Fibroblast of pulmonary artery (primary cell): ENCODE measurements at places on chromosomes 6 and 20.
A peak's percentile ranks its signal among the peaks of the same experiment; 100 is the strongest.

DNA sequence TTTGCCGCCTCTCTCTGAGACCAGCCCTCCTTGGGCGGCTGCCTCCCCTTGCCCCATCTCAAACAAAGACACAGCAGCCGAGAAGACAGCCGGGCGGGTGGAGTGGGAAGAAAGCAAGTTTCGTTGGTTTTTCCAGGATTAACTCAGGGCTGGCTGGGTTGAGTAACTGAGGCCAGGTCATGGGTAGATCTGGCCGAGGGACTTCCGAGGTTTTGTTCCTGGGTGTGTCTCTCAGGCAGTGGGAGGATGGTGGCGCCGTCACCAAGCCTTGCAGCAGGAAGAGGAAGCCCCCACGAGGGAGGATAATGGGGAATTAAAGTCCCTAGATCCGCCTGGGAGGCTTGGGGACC is 167.2 kb downstream of the TTLL2 start:
- DNase-seq, result no peak

- DNase-seq, result no peak
Measured at GRCh38 chr20:1367479-1367878, 25.4 kb downstream of the FKBP1A start.

GRCh38 chr6:41352396-41352795 is 17.0 kb downstream of the NCR2 start:
- DNase-seq, result no peak

DNA sequence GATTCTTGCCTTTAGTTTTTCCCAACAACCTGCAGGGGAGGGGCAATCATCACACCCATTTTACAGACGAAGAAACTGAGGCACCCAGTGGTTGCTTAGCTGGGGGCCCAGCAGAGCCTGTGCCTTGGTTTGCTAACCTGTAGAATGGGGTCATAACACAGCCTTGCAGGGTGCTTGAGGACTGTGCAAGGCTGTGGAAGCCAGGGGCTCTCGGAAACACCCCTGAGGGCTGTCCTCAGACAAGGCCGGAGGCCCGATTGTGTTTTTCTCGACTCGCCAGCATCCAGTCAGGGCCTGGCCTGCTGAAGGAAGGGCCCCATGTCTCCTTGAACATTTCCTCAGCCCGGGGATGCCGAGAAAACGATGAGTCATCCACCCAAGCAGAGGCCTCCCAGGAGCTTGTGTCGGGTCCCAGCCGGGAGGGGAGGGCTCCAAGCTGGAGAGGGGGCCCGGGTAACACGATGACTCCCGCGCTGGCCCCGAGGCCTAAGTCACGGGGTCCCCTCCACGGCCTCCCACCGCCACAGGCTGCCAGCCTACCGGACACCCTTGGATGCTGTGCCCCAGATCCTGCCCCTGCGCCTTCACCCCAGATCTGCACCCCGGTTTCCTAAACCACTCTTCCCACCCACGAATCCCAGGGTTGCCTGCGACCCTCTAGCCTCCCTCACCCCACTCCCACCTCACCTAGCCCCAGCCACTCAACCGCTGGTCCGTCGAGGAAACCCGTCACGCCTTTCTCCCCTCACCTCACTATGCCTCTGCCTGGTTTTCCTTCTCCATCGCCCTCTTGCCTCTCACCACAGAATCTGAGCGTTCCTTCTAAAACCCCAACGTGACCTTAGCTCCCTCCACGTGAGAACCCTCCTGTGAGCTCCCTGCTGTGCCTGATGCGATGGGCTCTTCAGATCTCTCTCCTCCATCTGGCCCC is 10.6 kb downstream of the NOL4L start:
- peak; percentile 92 for DNase-seq

- DNase-seq, result no peak
Measured at GRCh38 chr6:43979525-43979924, 147.7 kb downstream of the MRPL14 start.

DNA sequence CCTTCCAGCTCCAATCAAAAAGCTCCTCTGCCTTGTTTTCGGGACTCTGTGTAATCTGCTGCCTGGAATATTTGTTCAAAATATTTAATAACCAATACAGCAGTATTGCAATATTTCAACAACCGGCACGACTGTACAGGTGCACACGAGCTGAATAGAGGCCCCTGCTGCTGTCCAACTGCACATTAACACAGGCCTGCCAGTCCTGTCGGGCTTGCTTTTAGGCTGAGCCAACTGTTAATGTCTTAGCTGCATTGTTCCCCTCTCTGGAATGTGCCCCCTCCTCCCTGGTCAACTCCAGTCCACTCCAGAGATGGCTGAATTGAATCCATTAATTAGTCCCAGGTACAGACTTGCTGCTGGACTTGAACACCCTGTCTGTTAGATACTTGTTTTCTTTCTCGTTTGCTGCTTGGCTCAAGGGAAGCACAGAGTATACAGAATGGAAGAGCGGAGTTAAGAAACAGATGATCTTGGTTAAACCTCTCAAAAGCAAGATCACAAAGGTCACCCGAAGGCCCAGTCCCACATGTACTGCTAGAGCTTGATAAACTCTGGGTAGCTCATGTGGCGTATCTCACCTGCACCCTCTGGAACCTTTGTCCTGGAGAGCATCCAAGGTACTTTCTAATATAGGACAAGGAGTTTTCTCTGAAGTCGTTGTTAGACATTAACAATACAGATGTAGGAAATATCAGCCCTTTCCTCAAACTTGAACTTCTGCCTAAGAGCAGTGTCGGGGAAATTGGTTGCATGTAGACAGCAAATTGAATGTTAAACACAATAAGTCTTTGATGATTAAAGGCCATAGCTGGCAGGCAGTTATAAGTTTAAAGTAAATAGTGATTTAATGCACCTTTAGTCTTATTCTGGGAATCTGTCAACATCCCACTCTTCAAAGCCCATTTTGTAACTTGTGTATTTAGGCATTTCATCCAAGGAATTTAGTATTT is 31.9 kb downstream of the SHLD1 start:
- DNase-seq, result no peak

- DNase-seq, result no peak
Measured at GRCh38 chr20:33668466-33669155, 1.9 kb downstream of the ACTL10 start.

- no peak for DNase-seq
Measured at GRCh38 chr6:55734256-55734655, 141.1 kb downstream of the BMP5 start.

DNA sequence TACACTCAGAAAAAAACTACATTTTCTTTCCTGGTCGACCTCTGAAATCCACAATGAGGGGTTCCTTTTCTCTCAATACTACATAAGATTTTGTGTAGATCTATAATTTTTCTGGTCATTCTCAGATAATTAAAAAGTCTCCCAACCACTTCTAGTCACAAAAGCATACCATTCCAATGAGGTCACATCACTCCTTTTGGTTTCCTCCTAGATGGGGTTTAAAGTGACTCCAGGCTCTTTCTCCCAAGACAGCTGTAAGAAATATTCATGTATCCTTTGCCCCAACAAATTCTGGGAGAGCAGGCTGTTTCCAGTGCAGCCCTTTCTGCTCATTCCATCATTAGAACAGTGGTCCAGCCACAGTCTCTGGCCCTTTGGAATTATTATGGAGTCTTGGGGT is 43.1 kb upstream of the BEND6 start:
- DNase-seq, result peak; percentile 66

GRCh38 chr6:129517288-129517687 is 192.7 kb downstream of the ARHGAP18 start:
- DNase-seq, result peak; percentile 60

DNA sequence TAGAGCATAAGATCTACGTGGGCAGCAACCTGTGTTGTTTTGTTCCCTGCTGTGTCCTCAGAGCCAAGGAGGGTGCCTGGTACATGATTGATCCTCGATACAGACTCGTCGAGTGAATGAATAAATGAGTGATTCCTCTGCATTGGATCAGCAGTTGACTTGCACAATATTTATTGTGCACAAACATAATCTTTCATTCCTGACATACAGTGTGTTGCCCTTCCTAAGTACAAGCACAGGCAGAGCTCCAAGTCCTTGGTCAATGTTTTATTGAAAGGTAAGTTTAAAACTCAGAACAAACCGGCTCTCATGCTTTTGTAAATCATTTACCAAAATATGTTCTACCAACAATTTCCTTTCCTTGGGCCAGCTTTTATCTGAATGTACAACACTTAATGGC is 57.4 kb downstream of the STMND1 start:
- no peak for DNase-seq

DNA sequence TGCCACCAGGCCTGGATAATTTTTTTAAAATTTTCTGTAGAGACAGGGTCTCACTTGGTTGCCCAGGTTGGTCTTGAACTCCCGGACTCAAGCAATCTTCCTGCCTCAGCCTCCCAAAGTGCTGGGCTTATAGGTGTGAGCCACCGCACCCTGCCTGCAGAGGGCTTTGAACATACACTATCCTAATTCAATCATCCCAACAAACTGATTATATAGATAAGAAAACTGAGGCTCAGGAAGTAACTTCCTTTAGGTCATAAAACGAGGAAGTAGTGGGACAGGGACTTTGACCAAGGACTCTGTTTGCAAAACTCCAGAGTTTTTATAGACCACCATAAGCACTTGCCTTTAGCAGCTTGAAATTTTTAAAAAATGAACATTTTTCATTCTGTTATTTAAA is 5.0 kb upstream of the BANF2 start:
- no peak for DNase-seq

DNA sequence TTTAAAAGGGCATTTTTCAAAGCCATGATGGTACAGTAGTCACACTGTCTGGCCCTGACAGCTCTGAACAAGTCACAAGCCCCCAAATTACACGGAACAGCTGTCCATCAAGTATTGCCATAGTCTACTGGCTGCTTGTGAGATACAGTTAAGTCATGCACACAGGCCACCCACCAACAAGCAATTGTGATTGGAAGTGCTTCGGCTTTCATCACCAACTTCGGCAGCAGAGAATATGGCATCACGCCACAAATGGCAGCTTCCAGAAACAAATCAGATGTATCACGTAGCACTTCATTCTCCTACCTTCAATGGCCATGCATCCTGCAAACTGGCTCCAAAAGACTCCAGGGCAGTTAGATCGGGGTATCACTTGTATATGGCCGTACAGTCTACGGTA is 160.5 kb downstream of the PTPRT start:
- DNase-seq, result no peak

DNA sequence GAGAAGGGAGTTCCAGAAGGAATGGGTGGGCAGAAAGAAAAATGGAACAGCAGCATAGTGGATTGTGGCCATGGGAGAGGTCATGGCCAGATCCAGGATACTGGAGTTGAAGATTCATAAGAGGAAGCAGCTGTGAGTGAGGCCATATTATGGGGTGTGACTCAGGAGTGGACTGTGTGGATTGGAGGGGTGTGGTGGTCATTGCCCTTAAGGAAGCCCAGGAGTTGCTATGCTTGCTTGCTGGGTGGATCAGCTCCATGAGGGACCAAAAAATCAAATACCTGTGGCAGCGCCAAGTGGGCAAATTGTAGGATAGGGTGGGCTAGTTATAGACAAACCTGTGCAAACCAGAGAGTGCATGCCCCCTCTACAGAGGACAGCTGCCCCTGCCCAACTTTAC is 18.3 kb downstream of the LRRC1 start:
- no peak for DNase-seq

DNA sequence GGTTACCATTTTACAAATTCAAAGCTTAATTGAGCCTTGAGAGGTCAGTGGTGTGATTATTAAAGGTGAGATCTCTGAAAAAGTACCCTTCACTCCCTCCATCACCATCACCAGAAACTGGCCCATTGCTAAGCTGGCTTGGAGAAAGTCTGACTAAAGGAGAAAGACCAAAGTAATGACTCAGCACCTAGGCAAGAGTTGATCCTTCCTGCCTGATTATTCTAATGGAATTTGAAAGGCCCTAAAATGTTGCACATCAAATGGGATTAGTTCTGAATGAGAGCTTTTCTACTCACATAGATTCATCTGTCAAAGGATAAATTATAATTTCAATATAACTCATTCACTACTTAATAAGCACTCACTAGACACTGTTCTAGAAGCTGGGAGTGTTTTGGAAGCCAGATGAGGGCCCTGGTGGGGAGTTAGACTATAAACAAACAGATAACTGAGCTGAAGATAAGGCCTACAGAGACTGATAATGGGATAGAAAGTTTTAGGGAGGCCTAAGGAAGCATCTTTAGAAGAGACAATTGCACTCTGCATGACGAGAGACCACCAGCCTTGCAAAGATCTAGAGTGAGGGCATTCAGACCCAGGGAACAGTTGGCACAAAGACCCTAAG is 366.7 kb downstream of the SYNE1 start:
- DNase-seq, result peak; percentile 44

GRCh38 chr6:158954753-158955152 is 45.2 kb downstream of the RSPH3 start:
- DNase-seq, result peak; percentile 16
